Posterior cingulate gyrus (tissue), 11 donors: ENCODE measurements at places on chromosomes 11 and 22.

GRCh38 chr11:2714871-2715270 lies 15.1 kb upstream of the KCNQ1OT1 start:
- no peak for DNase-seq

DNA sequence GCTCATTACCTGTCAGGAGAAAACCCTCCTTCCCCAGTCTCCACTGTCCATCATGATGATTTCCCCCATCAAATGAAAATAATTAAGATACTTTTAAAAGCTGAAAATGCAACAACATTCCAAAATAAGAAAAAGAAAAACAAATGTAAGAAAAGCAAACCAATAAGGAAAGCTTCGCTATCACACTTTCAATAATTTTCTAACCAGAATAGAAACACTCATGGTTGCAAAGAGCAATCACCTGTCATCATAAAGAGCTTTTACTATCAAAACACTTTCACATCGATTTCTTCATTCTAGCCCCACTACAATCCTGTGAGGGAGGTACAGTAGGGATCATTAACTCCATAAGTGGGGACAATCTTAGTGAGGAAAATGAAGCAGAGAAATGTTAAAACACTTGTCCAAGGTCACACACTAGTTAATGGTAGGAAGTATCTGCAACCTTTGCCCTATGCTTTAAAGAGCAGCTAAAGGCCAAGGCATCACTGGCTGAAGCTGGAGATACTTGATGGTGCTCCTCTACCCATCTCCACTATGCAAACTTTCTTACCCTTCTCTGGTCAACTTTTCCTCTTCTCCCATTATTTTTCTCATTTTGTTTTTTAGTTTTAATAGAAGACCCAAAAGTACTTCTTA lies 2.6 kb downstream of the RBM4B start:
- DNase-seq, result no peak

- no peak for DNase-seq
These were observed 11.7 kb downstream of the PDGFB start for GRCh38 chr22:39232806-39233709.

GRCh38 chr22:17157714-17158113 lies 1.4 kb downstream of the HDHD5 start:
- no peak for DNase-seq

- no peak for DNase-seq
These were observed 563.0 kb downstream of the SOX6 start for GRCh38 chr11:15793043-15793996.

DNA sequence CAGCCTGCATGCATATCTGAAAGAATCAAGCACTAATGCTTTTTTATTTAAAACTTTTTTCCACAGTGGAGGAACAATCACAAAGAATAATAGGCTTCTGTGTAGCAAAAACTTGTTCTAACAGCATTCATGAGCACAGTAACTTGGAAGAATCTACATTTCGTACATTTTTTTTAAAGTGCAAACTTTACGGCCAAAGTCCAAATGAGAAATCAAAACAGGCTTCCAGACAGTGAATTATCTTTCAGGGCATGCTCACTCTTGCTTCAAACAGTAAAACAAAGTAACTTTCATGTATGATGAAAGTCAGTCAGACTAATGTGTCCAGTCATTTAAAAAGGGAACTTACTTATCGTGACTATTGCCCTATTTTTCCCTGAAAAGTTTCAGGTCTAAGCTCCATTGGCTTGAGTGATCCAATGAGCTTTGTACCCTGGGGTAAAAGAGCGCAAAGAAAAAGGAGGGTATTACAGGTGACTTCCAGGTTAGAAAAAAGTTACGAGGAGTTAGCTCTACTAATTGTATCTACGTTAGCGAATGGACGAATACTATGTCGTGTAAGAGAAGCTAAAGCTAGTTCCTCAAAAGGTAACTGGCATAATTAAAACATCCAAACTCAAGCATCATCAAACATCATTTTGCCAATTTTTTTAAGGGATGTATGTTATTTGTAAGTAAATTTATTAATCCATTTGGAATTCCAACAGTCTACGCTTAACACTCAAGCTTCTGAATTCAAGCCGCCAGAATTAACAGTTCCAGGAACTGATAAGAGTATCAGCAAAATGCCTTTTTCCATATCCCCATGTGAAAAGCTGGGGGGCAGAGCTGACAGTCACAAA lies 1.7 kb downstream of the PICALM start:
- no peak for DNase-seq

DNA sequence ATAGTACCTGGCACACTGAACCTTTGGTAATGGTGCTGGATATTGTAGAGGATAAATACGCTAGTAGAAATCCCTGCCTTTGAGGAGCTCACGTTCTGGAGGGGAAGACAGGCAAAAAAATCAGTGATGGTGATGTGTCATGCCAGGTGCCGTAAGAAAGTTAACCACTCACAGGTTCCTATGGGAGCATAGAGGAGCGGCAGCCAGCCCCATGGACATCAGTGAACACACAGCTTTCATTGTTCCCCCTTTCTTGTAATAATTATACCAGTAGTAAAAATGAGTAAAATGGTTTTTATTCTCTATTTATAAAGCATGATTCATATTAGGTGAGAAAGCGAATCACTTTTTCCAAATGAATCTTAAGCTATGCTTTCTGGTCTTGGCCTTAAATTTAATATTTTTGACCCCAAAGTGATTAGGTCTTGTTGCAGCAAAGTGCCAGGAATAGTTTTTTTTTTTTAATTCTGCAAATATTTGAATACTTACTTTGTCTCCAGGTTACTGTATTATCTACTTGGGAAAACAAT lies 57.9 kb downstream of the UVRAG start:
- DNase-seq, result no peak

- no peak for DNase-seq
These were observed 50.7 kb downstream of the IGLL1 start for GRCh38 chr22:23529166-23530103.
